ENCODE measurements at places on chromosomes 2 and 18.

DNA sequence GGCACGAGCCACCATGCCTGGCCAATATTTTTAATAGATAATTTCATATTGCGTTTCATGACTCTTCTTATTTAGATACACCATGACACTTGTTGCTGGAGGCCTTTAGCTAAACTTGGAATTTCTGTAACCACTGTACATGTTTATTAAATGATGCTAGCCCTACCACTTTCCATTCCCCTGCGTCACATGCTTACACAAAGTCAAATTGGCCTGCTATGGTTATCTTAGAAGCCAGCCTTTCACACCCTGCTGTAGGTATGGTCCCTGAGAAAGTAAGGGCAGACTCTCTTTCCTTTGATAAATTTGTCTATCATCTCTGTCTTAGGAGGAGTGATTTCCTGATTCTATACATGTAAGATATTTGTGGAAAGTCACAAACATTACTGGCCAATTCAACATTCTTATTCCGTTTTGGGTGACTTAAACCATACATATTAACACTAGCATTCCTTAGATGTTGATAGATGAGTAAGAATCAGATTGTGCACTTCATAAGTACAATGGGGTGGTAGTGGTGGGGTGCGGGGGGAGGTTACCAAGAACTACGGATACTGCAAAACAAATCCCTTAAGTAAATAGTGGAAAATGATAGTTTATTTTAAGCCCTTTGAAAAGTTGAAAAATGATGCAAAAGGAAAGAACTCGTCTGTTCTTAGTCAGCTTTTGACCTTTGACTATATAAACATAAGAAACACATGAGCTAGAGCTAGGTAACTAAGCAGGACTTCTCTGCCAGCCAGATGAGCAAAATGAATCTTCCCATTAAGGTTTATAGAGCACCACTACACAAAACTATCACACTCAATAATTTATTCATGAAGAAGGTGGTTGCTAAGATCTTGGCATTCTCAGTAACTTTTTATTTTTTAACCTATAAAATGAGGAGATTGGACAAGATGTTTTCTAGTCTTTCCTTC is 7.9 kb upstream of the NDUFV2 start:
- no peak for DNase-seq

DNA sequence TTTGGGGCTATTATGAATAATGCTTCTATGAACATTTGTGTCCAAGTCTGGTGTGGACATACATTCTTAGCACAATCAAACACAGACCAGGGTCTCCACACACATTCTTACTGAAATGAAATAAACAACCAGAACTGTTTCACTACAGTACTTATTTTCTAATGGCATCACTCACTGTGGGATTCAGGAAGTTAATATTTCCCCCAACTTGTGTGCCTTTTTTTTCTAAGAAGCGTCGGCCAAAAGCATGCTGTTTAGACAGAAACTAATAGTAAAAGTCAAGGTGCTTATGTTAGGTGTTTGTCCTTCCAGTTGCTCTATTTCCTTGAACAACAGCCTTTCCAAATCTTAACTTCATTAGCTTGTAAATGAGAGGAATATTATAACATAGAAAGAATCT is 117.6 kb downstream of the DOCK10 start:
- DNase-seq, result no peak

DNA sequence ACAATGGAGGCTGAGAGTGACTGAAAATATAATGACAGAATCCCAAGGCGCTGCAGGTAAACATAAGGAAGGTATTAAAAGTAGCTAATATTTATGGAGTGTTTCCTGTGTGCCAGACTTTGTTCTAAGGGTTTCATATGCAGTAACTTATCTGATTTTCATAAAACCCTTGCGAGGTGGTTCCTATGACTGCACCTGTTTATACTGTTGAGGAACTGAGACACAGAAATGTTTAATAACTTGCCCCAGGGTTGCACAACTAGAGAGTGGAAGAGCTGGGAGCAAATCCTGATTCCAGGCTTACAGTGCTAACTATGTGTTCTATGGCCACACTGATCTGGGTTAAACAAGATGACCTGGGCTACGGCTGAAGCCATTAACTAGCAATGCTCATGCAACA is 2.4 kb downstream of the SP110 start:
- no peak for DNase-seq

DNA sequence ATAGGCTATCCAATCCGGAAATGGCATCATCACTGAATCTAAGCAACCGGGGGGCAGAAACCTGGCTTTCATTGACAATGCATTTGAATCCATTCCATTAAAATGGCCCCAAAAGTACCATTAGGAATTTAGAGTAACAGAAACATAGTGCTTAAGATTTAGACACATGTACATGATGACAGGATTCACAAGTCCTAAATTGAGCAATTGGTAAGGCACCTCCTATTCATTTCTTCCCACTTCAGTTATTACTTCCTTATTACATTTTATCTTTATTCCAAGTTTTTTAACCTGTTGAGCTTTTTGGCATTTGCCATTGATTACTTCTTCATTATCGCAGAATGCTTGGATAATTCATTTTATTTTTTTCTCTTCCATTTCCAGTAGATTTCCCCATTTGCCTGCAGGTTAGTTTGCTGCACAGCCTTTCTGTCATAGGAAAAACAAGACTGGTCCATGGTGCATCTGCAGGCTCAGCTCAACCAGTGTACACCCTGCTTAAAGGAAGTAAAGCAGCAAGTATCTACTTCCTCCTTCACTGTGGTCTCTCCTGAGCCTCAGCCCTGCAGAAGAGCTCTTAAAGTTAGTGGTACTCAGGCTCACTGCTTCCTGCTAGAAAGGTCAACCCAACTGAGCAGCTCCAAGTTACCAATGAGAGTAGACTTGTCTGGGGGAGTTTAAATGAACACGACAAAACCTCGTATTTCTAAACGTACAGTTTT is 89.2 kb downstream of the DOCK10 start:
- no peak for DNase-seq

- no peak for DNase-seq
Observed at GRCh38 chr2:99754210-99754609, 264.4 kb upstream of the REV1 start.

DNA sequence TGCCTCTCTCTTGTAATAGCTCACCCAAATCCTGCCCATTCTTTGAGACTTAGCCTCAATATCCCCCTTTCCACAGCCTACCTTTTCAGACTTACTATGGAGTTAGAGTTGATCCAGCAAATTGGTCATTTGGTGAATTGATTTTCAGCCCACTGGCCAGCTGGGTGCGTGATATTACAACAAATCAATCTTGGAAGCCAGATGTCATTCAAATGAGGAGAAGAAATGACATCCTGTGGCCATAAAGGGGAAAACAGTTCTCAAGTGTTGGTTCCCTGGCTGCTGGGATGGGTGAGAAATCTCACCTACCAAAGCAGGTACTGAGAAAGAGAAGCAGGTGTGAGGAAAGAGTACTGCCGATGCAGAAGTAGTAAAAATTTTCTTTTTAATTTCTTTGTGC is 36.7 kb upstream of the FOXI3 start:
- DNase-seq, result no peak

GRCh38 chr2:156562124-156562523 is 125.9 kb downstream of the GPD2 start:
- no peak for DNase-seq

DNA sequence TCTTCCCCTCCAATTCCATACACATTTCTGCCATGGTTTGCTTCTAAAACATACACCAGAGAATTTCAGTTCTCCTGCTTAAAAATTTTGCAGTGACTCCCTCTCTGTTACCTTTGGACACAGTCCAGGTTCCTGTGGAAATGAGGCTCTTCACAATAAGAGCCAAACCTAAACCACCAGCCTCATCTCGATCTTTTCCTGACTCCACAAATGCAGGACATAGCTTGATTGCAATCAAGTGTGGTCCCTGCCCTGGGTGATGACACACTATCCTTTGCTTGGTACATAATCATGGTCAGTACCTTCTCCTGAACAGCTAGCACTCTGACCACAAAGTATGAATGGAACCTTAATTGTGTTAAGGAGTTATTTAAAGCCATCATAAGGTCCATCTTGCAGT is 134.9 kb upstream of the CHAC2 start:
- DNase-seq, result no peak

DNA sequence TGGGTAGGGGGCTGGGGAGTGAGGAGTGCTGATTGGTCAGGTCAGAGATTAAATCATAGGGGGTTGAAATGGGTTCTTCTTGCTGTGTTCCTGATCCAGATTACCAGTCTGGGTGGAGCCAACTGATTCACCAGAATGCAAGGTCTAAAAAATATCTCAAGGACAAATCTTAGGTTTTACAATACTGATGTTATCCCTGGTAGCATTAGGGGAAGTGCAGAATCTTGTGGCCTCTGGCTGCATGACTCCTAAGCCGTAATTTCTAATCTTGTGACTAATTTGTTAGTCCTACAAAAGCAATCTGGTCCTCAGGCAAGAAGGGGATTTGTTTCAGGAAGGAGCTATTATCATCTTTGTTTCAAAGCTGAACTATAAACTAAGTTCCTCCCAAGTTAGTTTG is 289.2 kb upstream of the KYNU start:
- no peak for DNase-seq

- DNase-seq, result no peak
Observed at GRCh38 chr18:35455926-35456763, 41.6 kb downstream of the INO80C start.

- DNase-seq, result no peak
Observed at GRCh38 chr2:44759823-44760222, 181.7 kb upstream of the SIX3 start.

- DNase-seq, result no peak
Observed at GRCh38 chr2:223108351-223109050, 56.5 kb downstream of the KCNE4 start.

DNA sequence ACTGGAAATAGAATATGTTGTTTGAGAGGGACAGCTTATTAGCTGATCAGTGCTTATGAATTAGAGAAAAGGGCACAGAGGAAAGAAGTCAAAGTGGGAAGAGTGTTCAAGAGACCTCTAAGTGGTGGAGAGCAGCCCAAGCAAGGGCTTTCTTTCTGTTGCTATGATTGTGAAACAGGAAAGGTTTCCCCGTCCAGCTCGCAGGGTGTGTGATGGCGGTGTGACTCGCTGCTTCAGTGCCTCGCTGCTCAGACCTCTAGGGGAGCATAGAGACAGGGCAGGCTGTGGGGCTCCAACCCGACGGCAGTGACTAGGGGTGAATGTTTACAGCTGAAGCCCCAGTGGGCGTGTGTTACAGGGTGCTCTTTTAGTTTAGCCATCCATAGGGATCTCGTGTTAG is 166.5 kb upstream of the COPS8 start:
- no peak for DNase-seq

DNA sequence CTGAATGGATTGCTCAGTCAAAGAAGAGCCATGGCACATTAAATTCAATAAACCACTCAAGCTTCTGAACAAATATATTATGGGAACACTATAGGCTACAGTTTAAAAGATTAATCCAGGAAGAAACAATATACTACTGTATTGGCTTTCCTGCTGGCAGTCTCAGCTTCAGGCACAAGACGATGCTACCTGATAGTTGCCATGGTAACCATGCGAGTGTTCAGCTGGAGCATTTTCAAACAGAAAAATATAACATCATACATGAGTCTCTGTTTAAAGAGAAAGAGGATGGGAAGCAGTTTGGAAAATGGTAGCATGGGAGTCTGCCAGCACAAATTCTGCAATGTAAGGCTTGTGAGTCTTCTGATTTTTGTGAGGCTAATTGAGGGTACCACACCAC is 65.9 kb upstream of the CPO start:
- DNase-seq, result peak; percentile 71

- DNase-seq, result peak; percentile 11
Observed at GRCh38 chr2:32427672-32428610, 71.1 kb downstream of the BIRC6 start.

DNA sequence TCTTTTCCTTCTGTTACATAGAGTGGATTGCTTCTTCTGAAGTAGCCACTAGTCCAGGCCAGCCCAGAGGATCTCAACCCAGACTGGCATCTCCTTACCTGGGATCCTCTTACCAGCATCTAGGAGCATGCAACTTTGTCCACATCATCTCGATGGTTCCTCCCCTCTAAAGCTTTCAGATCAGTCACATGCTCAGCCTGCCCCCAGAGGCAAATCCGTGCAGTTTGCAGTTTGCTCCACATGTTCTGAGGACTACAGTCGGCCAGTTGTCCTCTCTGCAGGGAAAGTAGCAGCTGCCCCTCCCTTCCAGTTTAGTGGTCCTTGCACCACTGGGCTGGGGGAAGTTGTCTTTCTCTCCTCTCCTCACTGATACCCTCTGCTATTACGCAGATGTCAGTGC is 259.8 kb upstream of the APCDD1 start:
- DNase-seq, result no peak

- no peak for DNase-seq
Observed at GRCh38 chr2:46276642-46277041, 20.6 kb upstream of the EPAS1 start.

DNA sequence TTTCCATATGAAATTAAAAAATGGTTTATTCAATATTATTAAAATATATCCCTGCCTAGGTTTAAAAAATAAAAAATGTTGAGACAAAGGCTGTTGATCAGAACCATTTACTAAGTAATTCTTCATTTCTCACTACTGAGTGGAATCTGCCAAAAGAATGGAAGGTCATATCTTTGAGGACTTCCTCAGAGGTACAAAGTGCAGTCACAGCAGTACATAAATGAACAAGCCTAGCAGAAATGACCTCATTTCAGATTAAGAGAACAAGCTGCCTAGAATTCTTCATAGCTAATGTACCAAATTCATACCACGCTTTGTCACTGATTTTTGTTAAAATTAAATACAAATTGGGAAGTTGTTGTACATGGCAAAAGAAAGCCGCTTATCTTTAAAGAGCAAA is 318.9 kb upstream of the TFPI start:
- no peak for DNase-seq

GRCh38 chr2:19754907-19755306 is 146.9 kb downstream of the TTC32 start:
- DNase-seq, result no peak

DNA sequence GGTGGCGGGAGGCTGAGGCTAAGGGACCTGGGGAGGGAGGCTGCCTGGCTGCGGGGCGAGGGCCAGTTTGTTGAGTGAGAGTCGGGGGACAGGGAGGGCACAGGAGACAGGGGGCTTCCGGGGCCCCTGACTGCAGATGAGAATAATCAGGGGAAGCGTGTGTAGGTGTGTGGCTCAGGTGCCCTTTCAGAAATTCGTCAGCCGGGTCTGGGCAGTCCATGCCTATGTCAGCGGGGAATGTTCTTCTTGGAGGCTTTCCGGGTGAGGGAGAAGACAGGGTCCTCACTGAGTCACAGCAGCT is 52.3 kb upstream of the OTOF start:
- peak; percentile 3 for DNase-seq

DNA sequence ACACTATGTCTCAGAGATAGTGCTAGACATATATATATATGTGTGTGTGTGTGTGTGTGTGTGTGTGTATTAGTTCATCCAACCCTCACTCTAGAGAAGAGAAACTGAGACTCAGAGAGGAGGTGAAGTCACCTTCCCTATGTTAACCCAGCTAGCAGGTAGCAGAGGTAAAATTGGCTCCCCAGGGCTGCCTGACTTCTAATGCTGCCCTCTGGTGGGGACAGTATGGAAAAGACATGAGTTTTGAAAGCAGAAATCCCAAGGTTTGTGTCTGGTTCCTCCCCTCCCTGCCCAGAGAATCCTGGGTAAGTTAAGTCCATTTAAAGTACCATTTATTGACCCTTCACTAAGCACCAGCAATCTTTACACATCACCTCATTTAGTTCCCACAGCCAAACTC is 137.7 kb downstream of the THNSL2 start:
- DNase-seq, result no peak

- DNase-seq, result no peak
Observed at GRCh38 chr2:152445791-152446201, 110.8 kb downstream of the FMNL2 start.
